ENCODE measurements at places on chromosomes 12 and 14. TPM values are rescaled to one million over a fixed set of nuclear protein-coding genes. Genes with fewer than 3 reads are reported as not detected.

LIN7A gene
- total RNA-seq = 28.5 TPM

GLIPR1L1 gene
- not detected for total RNA-seq

RERG gene
- 2.2 TPM for total RNA-seq

ADCK1 gene
- total RNA-seq = 4.4 TPM

EFS gene
- 11.1 TPM for total RNA-seq
